ENCODE measurements at places on chromosomes 2 and 18.
A peak's percentile ranks its signal among the peaks of the same experiment; 100 is the strongest.

GRCh38 chr2:21423854-21424253 lies 300.1 kb downstream of the TDRD15 start:
- DNase-seq: no peak

DNA sequence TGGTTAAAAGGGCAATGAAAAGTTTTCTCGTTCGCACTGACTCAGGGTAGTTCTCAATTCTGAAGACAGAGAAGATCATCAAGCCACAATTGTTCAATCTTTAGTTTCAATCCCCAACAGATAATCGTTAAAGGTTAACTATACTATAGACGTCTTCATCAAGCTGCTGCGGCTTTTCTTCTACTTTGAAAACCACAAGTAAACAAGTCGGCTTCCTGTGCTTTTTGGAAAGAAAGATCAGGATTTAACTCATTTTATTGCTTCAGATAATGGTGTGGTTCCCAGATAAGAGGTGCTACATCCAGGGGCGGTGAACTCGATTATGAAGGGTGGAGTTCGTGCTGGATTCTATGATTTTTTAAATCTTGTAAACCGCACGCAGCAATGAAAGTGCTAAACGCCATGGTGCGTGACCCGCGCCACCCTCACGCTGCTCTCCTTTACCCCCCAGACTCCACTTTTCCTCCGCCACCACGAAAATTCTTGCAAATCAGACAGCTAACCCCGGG lies 545 bp upstream of the CDCA7 start:
- DNase-seq: no peak

GRCh38 chr2:120014226-120014980 lies 1.5 kb downstream of the EPB41L5 start:
- DNase-seq: no peak

GRCh38 chr2:142915502-142915901 lies 38.0 kb downstream of the KYNU start:
- DNase-seq: no peak

- DNase-seq: no peak
Measured at GRCh38 chr18:52992041-52992440, 652.0 kb downstream of the DCC start.

DNA sequence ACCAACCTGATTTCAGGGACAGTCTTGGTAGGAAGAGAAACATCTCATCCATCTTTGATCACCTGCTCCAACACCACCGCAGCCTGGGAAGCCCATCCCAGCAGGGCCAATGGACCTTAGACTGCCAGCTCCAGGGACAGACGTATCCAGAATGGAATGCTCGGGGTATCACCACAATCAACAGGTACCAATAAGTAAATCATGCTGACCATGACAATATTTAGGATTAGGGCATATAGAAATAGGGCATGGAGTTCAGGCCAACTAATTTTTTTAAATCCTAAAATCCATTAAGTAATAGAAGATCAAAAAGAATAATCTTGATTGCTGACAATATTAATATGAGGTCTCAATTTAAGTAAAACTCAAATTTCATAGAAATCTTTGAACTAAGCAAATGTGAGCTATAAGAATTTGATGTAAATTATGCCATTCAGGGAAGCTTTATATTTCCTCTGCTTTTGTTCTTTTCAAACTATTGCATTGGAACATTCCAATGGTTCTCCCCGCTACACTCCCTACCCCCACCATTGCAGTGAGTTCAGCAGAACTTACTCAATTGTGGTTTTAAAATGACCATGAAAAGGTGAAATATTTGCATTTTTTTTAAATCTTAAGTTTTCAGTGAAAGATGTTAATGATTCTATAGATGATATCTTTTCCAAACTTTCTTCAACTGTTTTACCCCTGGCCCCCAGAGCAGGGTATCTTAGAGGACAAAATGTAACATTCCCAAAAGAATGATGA lies 138.6 kb downstream of the DNER start:
- no peak for DNase-seq

GRCh38 chr2:196846295-196846694 lies 37.1 kb upstream of the C2orf66 start:
- no peak for DNase-seq

GRCh38 chr2:208542465-208543041 lies 136.0 kb downstream of the PTH2R start:
- no peak for DNase-seq

DNA sequence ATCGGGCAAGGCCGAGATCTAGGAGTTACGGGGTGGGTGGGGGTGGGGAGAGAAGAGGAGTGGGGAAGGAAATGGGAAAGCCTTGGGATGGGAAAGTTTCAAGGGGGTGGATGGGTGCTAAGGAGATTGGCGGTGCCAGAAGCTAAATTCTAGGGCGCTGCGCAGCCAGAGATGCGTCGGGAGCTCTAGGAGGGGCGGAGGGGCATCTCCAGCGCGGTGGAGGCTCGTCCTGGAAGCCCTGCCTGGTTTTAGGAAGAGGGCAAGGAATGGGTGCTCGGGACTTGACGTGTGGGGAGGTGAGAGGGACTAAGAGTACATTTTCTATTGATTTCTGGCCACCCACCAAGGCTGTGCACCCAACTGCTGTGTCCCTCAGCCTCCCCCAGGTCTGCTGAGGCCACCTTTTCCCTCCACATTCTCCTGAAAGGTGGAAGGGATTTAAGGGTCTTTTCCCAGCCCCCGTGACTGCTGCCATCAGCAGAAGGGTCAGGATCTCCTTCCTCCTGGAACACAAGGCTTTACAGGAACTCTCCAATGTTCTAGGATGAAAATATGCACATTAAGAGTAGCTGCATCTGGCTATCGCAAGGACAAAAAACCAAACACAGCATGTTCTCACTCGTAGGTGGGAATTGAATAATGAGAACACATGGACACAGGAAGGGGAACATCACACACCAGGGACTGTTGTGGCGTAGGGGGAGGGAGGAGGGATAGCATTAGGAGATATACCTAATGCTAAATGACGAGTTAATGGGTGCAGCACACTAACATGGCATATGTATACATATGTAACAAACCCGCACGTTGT lies 1.4 kb downstream of the C2orf72 start:
- DNase-seq: no peak

GRCh38 chr2:63604666-63605065 lies 15.9 kb downstream of the MDH1 start:
- DNase-seq: no peak

GRCh38 chr2:31429759-31430438 lies 15.4 kb upstream of the XDH start:
- no peak for DNase-seq

DNA sequence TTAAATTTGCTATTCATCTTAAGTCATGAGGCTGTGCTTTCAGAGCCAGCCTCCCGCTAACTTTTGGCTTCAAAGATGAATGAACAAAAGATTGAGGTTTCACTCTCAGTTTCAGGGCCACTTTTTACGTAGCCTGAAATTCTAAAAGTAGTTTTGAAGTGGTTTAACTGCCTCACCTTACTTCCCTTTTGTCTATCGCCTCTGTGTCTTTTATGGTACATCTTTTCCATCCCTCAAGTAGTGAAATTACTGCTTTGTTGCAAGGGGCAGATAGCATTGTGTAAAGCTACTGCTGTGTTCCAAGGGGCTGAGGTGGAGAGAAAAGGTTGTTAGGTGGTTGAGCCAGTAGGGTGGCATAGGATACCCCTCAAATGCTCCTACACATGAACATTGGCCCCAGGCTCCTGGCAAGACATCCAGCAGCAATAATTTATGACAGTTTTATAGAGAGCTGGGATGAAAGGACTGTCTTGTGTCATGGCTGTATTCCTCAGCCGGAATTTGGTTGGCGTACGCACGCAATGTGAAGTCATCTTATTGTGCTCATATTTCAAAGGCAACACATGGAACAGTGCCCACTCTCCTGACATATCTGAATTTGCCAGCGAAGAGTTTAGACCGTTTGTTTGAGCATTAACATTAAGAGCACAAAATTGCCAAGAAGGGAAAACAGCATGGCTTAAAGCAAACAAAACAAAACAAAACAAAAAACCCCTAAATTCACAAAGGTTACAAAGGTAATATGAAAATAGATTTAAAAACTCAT lies 32.2 kb downstream of the QPCT start:
- DNase-seq: no peak

DNA sequence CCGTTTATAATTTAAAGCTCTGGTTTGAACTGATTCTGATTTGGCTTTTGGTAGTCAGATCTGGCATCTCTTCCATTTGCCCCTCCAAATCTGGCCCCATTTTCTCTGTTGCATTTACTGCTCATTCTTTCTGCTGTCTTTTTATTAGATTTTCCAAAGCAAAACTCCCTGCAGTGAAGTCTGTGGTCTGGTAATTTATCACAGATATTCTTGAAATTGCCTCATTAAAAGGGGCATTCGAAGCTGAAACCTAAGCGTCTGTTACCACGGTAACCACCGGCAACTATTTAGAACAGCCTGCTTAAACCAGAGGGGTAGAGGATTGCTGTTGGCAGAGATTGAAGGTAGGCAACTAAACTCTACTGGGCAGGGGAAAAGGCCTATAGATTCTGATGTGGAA lies 111.5 kb upstream of the UPP2 start:
- DNase-seq: no peak

DNA sequence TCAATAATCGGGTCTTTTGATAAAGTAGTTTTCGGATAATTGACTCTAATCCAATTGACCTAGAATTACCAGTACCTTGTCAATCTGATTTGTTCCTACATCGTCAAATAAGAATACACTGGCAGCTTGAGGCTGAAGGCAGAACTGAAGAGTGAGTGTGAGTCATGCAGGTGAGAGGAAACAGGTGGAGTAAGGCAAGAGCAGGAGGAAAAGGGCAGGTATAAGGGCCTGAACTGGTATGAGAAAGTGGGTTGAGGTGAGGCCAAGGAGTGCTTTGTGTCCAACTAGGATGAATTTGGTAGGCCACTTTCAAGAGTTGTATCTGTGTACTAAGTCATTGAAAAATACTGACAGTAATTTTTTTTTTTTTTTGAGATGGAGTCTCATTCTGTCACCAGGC lies 186.0 kb downstream of the ZNF385B start:
- DNase-seq: no peak

DNA sequence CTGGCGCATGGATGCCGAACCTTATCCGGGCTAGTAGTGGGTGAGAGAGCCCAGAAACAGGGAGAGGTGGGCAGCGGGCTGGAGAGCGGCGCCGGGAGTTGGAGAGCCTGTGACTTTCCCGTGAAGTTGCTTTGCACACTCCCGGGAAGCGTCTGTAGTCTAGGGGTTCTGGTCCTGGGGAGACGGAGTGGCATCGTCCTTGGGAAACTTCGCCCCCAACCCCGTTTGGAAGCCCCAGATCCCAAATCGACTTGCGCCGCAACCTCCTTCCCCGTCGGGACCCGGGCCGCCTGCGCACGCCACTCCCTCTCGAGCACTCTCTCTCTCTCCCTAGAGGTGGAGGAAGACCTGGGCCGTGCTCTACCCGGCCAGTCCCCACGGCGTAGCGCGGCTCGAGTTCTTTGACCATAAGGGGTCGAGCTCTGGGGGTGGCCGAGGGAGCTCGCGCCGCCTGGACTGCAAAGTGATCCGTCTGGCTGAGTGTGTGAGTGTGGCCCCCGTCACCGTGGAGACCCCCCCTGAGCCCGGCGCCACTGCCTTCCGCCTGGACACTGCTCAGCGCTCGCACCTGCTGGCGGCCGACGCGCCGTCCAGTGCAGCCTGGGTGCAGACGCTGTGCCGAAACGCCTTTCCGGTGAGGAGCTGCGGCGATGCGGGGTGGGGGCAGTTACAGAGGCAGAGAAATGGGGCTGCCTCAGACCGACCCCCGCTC lies 456 bp downstream of the DOK1 start:
- DNase-seq: peak; percentile 22

- peak; percentile 53 for DNase-seq
Measured at GRCh38 chr18:58529714-58530354, 99.1 kb downstream of the ALPK2 start.

GRCh38 chr2:11396021-11396420 lies 51.6 kb upstream of the ROCK2 start:
- no peak for DNase-seq

DNA sequence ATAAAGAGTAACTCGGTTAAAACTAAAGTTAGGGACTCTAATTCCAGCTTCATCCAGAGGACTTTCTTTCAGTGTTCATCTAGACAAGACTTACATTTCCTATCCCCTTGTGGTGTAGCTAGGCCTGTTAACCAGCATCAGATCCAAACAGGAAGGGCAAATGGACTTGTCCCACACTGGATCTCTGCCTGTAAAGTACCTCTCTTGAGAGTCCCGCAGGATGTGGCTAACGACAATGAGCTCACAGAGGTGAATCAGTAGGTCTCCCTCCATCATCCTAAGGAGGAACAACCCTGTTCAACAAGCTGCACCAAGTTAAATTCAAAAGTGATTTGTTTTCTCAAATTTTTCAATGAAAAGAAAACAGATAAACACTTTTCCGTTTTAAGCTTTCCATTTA lies 412.3 kb upstream of the RGPD4 start:
- DNase-seq: no peak

- no peak for DNase-seq
Measured at GRCh38 chr2:38771632-38772031, 6.4 kb upstream of the GEMIN6 start.
